ENCODE measurements at places on chromosomes 5 and 9. TPM values are rescaled to one million over a fixed set of nuclear protein-coding genes. Genes with fewer than 3 reads are reported as not detected.

GRCh38 chr5:15763754-15764153 is 263.8 kb downstream of the FBXL7 start:
- DNase-seq = no peak

DNA sequence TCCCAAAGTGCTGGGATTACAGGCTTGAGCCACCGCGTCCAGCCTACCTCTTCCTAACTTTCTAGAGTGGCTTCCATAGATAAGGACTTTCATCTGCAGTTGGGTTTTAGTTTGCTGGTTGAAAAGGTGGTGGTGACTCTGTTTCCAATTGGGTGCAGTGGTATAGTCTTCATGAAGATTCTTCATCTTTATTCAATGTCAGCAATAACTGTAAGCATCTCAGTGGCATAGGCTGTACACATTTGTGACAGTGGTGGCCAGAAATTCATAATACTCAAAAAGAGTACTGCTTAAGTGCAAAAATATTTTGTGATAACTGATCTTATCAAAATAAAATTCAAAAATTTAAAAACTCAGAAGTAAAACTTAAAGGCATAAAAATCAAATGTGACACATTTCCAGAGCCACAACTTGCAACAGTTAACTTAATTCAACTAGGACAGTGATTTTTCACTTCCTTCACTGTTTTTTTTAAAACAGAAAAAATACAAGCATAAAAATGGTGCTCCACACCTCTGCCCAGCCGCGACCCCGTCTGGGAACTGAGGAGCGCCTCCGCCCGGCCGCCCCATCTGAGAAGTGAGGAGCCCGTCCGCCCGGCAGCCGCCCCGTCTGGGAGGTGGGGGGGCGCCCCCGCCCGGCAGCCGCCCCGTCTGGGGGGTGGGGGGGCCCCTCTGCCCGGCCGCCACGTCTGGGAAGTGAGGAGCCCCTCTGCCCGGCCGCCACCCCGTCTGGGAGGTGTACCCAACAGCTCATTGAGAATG is 56.4 kb upstream of the CDK5RAP2 start:
- no peak for DNase-seq

DNA sequence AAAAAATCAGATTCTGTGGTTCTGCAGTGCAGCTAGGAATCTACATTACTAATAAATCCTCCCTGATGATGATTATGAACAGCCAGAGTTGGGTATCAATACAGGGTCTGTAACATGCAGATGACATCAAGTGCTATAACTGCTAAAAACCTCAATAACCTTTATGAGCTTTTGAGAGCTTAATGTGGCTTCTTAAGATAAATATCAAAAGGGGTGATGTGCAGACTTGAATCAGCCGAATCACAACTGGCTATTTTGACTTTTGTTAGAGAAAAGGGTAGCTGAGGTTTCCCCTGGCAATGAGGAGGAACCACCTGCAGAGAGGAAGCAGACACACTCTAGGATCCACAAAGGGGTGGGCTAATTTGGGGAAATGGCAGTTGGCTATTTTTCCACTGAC is 30.2 kb downstream of the CAPSL start:
- no peak for DNase-seq

DNA sequence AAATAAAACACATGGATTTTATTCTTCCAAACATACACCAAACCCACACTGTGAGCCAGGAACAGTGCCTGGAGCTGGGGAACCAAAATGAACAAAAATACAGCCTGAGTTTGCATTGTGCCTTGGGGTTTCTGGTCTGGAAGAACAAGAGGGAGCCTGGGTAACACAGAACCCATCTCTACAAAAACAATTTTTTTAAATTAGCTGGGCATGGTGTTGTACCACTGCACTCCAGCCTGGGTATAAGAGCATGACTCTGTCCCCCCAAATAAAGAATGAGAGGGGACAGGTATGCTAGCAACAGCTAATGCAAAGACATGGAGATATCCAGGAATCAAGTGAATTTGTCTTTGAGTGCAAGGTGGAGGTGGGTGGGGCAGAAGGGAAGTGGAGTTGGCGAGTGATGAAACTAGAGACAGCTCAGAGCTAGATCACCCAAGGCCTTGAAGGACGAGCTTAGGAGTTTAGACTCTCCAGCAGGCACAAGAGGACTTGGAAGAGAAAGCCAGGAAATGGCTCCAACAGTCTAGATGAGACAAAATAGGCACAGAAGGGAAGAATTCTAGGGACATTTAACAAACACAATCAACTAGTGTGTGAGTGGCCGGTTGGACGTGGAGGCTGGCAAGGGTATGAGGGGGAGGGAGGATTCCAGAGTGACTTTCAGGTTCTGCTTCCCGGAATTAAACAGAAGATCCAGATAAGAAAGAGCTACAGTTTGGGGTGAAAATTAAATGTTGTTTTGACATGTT is 47.4 kb downstream of the FNBP1 start:
- no peak for DNase-seq

ARHGEF28 gene
- 1.1 TPM for total RNA-seq

GRCh38 chr5:134136221-134136631 is 21.7 kb downstream of the TCF7 start:
- peak; percentile 29 for DNase-seq

- DNase-seq = no peak
These were observed 25.3 kb upstream of the PPP1R2B start for GRCh38 chr5:156824800-156825199.

DNA sequence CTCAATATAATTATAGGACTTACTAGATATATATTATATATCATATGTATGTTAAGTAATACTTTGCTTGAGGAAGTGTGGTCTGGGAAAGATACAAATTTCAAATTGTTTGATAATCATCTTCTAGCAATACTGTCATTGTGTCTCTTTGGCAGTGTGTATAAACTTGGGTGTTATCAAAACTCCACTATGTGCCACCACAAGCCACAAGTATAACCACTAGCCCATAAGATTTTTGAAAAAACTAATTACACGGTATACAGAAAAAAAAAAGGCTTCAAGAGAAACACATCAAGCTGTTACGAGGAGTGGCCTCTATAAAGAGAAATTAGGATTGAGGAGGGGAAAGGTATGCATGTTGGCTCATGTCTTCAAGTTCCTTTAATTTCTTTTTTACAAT is 44.7 kb upstream of the PCSK5 start:
- DNase-seq = no peak

DNA sequence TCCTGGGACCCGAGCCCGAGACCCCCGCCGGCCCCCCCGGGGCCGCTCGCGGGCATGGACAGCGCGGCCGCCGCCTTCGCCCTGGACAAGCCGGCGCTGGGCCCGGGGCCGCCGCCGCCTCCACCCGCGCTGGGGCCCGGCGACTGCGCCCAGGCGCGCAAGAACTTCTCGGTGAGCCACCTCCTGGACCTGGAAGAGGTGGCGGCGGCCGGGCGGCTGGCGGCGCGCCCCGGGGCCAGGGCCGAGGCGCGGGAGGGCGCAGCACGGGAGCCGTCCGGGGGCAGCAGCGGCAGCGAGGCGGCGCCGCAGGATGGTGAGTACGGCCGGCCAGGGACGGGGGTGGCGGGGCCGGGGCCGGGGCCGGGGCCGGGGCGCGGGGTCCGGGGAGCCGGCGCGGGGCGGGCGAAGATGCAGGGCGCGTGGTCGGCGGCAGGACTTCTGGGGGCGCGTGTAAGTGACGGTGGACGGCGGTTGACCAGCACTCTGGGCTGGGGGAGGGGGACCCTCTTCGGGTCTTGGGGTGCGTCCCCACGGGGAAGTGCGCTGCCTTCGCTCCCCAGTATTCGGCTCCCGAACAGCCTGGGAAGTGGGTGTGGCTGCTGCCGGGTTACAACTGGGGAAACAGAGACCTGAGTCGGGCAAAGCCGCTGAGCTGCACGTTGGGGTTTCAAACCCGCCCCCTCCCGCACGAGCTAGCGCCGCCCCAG is 520 bp downstream of the PRRX2 start:
- DNase-seq = no peak

GRCh38 chr5:52725065-52725746 is 62.5 kb upstream of the ITGA1 start:
- DNase-seq = no peak

SPINK6 gene
- total RNA-seq = not detected

GRCh38 chr9:79567671-79568098 is 4.1 kb upstream of the TLE4 start:
- no peak for DNase-seq

FGD3 gene
- total RNA-seq = 1.2 TPM

NFIL3 gene
- 22.4 TPM for total RNA-seq

- DNase-seq = peak; percentile 90
These were observed 82.2 kb upstream of the ICE1 start for GRCh38 chr5:5340206-5340729.

ALDH1A1 gene
- 21.7 TPM for total RNA-seq

DNA sequence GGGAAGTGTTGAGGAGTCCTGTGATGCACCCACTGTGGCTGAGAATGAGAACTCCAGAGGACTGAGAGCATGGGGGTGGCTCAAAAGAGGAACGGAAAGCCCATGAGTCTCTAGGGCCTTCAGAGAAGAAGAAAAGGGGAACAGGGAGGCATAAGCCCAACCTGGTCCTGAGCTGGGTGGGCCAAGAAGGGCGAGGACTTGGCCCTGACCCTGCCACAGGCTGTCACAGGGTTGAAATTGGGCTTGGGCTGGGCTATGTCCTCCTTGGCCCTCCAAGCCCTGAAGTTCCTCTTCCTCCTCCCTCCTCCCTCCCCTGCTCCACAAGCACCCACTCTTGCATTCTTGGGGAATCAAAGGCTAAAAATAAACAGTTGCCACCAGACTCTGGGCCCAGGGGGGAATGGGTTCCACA is 49.3 kb upstream of the PPARGC1B start:
- peak; percentile 29 for DNase-seq

SLC34A3 gene
- not detected for total RNA-seq

DNA sequence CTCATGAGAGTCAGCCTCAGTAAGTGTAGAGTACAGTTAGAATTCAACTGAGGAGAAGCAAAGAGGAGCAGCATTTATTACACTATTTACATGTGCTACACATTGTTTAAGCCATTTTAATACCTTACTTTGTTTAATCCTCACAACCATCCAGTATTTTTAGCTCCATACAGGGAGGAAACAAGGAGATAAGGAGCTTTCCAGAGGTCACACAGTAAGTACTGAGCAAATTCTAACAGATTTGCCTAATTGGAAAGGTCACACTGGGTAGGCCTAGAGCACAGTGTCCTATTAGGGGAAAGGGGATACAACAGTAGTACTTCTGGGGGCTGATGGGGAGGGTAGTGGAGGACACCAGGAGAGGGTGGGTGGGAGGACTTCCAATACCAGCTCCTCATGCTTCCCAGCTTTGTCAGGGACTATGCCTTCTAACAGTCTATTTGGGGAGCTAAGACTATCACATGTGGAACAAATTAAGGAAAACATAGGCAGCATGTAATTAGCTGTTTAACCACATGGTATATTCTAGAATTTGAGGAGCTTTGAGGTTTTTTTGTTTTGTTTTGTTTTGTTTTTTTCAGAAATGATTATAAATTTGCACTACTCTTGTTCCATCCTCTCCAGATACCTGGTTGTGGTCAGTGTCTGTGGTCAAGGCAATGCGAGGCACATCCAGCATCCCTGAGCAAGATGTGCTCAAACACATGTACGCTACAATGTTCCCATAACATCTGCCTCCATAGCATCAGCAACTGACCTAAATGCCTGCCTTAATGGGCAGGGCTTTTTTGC is 96.0 kb upstream of the SLC12A2 start:
- no peak for DNase-seq

GMCL2 gene
- not detected for total RNA-seq

- no peak for DNase-seq
These were observed 185.3 kb upstream of the WWC1 start for GRCh38 chr5:168106008-168106761.

DNA sequence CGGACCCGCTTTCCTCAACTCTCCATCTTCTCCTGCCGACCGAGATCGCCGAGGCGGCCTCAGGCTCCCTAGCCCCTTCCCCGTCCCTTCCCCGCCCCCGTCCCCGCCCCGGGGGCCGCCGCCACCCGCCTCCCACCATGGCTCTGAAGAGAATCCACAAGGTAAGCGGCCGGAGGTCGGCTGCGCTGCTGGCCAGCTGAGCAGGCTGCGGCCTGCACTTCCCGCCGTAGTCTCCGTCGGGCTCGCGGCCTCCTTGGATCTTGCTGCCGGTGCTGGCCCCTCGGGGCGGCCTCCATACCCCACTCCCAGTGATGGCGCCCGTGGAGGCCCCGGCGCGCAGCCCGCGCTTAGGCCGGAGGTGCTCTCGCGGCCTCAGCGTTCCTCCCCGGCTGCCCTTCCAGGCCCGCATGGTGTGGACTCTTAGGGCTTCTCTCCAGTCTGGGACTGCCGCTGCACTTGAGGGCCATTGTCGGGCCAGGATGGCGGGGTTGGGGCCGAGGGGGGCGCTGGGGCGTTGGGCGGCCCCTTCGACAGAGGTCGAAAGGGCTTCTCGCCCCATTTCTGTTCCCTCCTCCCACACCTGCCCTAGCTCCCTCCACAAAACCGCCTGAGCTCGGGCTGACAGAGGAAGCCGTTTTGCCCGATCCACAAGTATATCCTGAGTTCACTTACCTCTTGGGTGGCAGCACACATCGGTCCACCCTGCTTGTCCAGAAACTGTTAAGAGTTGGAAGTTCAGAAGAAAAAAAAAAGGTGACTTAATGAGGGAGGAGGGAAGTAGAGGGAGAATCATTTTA is 714 bp downstream of the UBE2D2 start:
- DNase-seq = no peak

GRCh38 chr5:124901081-124901480 is 154.6 kb upstream of the ZNF608 start:
- DNase-seq = no peak

CD72 gene
- 0.66 TPM for total RNA-seq

DNA sequence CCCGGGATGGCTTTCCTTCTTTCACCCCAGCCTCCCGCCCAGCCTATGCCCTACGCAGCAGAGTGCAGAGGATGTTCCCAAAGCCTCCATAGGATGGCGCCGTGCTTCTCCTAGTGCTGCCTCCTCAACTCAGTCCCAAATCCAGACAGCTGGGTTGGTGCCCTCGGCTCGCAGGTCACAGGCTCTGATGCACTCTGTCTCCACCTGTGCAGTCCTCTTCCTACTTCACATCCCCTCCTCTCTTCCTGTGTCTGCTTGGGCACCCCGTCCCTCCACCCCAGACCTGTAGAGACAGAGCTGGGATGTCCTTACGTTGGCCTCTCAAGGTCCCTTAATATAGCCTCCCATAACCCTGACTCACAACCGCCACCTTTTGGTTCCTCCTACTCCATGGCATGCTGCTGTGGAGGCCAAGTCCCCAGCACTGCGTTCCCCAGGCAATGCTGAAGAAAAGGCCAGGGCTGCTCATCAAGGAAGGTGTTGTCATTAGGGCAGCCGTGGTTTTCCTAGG is 314.4 kb downstream of the GADD45G start:
- DNase-seq = no peak

DNA sequence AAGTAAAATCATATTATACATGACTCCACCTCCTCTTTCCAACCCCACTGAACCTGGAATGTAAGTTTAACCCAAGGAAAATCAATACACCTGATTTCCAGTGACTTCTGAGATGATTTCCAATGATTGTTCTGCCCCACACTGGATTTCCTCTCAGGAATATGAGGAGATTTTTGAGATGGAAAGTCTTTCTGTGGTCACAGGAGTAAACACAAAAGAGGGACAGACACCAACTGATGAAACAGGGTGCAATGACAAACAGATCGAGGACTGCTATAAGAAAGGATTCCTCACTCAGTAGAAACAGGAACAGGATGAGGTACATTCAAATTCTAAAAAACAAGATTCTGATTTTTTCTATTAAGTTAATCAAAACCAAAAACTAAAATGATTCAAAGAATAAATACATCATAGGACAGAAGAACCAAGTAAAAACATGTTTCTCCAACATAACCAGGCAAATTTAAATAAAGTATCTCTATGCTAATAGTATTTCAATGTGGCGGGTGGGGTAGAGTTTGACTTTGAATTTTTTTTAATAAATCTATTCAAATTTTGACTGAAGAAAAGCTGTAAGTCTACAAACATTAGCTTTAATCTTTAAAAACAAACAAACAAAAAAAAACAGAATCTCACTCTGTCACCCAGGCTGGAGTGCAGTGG is 42.1 kb downstream of the DTWD2 start:
- no peak for DNase-seq

- no peak for DNase-seq
These were observed 3.6 kb upstream of the JAKMIP2 start for GRCh38 chr5:147786142-147786541.

Measured in psoas muscle (tissue), 8 donors.